ENCODE measurements at places on chromosomes 16 and 17.

GRCh38 chr17:59347975-59348391, 16.5 kb downstream of the YPEL2 start:
- DNase-seq, result no peak

- no peak for DNase-seq
Measured at GRCh38 chr17:14427900-14428647, 127.2 kb downstream of the HS3ST3B1 start.

DNA sequence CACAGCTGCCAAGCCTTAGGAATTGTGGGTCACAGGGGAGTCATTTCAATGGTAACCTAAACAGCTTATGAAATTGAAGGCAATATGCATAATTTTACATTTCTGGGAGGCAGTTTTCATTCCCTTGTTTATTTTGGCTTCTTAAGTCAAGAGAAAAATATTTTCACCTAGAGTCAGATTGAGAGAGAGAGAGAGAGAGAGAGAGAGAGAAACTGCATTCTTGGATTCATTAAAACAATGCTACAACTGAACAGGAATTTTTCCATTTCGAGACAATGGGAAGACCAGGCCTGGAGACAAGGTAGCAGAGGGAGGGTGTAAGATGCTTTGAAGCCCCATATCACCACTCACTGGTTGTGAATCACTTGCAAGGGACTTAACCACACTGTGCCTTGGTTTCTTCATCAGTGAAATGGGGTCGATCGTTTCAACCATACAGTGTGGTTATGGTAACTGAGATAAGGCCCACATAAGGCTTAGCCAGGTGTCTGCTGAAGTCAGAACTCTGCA, 224.7 kb upstream of the IRX3 start:
- DNase-seq, result no peak

- no peak for DNase-seq
Measured at GRCh38 chr17:15885770-15886169, 59.2 kb upstream of the ADORA2B start.

DNA sequence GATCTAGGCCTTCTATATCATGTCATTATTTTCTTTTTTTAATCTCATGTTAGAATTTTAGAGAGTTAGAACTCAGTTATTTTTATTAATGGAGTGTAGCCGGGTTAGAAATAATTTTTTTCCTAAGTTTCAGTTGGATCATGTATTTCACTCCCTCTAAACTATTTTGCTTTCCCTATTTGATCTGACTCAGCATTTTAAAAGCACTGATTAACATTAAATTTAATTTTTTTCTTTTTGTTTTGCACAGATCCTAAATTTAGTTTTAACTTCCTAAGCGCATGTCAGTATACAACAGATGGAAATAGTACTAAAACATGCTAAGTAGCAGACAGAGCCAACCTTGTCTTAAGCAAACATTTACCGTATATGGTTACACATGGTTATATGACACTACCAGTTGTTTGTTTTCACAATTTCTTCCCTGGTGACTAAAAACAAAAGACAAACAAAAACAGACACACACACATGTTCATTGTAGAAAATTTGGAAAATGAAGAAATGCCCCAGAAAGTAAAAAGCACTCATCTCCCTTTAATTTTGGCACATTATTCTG, 33.6 kb upstream of the RAB11FIP4 start:
- DNase-seq, result peak; percentile 24
